ENCODE measurements at places on chromosomes 16 and 17.

GRCh38 chr17:1898332-1898731 is 68.5 kb downstream of the RPA1 start:
- no peak for DNase-seq

DNA sequence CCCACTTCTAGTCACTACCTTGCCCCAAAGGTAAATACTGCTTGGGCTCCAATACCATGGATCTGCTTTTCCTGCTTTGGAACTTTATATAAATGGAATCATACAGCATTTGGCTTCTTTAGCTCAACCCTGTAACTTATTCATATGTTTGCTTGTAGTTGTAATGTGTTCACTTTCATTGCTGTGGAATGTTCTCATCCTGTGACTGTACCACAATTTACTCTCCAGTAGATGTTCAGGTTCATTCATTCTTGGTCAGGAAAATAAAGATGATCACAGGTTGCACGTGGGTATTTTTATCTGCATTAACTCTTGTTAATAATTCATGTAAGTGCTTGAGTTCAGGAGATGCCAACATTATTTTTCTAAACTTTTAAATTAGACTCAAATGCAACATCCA is 6.7 kb upstream of the BEAN1 start:
- DNase-seq = no peak

- DNase-seq = no peak
Measured at GRCh38 chr17:15000661-15001060, 264.5 kb downstream of the PMP22 start.

DNA sequence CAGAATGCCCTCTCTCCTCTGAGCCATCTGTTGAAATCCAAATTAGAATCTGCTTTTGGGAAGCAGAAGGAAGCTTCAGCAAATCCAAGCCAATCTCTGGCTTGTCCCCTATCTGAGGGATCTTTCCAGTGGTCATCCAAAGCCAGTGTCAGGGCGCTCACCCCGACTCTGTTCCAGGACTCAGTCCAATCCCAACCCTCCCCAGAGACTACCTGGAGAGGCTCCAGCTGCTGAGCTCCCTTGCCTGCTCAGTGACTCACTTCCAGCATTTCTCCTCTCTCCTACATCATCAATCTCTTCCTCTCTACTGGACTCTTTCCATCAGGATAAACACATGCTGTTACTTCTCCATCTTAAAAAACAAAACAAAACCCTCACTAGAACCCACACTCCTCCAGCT is 2.4 kb downstream of the MATCAP1 start:
- no peak for DNase-seq

- no peak for DNase-seq
Measured at GRCh38 chr17:76262732-76263344, 2.3 kb upstream of the UBALD2 start.

DNA sequence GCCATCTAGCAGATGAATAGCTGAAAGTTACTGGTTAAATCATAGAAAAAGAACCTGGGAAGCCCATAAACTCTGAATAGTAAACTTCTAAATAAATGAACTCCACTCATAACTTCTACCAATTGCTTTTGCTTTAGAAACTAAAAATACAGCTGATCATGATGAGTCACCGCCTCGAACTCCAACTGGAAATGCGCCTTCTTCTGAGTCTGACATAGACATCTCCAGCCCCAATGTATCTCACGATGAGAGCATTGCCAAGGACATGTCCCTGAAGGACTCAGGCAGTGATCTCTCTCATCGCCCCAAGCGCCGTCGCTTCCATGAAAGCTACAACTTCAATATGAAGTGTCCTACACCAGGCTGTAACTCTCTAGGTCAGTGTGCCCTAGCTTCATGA is 9.7 kb downstream of the KAT7 start:
- DNase-seq = no peak

DNA sequence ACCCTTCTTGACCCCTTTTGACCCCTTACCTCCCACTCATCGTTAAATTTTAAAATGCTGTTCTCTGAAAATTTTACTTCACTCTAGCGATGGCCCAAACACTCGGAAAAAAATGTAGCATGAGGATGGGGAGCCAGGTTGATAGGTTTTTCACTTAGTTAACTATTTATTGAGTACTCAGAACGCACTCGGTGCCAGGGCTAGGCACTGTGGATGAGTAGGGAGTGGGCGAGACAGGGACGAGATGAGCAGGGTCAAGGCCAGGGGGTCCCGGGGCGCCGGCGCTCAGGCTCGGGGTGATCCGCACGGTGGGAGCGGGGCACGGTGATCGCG is 392 bp downstream of the ZSCAN32 start:
- no peak for DNase-seq

DNA sequence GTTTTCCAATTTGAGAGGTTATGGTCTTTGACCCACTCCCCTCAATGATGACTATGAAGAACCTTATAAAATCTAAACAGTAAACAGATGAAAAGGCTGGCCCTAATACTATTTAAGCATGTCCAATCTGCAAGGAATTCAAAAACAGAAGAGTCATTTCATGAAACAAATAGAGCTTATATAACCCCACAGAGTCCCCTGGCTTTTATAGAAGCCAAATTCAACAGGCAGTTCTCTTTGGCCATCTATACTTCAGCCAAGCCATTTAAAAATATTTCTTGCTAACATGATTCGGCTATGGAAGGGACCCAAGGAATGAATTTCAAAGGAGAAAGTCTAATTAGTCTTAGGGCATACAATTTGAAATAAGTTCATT is 43.4 kb downstream of the SPOP start:
- DNase-seq = no peak

- DNase-seq = no peak
Measured at GRCh38 chr17:71905376-71906031, 215.3 kb upstream of the SOX9 start.

GRCh38 chr17:181245-182049 is at the start of gene DOC2B:
TSS of gene DOC2B (minus strand) at chr17:181650. CDS start at chr17:181479, 171 bp downstream.
- DNase-seq = no peak

DNA sequence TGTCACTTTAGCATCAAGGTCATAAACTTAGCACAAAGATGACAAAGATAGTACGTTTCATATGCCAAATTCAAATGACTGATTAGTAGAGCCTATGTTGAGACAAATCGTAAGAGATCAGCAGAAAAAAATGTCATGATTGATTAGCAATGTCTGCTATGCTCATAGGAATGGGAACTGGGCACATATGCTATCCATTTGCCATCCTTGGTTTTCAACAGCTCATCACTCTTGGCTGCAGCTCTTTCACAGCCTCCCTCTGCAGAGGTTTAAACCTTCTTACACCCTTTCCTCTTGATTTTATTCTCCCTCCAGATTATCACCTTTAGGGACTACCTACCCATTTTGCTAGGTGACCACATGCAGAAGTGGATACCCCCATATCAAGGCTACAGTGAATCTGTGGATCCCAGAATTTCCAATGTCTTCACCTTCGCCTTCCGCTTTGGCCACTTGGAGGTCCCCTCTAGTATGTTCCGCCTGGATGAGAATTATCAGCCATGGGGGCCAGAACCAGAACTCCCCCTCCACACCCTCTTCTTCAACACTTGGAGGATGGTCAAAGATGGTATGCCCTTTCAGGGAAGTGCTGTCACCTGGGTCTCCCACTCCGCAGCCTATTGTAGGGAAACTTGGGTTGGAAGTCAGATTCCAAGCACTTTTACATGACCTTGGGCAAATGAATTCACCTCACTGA is 16.2 kb downstream of the MPO start:
- no peak for DNase-seq

GRCh38 chr16:27462200-27462845 is 60.3 kb downstream of the IL21R start:
- DNase-seq = no peak

DNA sequence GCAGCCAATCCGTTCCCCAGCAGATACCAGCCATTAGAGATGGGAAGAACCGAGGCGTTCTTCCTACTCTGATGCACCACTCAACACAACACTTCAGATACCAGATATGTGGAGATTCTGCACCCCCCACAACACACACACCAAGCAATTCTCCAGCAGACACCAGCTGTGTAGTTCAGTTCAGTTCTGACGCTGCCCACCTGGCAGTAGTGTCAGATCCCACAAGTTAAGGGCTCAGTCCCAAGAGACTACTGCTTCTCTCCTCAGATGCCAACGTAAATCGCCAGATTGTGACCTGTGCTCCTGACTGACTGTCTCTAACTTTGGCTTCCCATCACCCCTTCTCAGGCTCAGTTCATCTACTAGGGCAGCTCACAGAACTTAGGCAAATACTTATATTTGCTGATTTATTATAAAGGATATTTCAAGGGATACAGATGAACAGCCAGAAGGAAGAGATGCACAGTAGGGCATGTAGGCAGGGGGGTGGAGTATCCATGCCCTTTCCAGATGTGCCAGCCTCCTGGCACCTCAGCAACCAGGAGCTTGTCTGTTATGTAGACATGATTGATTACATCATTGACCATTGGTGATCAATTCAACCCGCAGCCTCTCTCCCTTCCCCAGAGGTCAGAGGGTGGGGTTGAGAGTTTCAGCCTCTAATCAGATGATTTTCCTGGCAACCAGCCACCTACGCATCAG is 110.6 kb downstream of the PRKCA start:
- no peak for DNase-seq

DNA sequence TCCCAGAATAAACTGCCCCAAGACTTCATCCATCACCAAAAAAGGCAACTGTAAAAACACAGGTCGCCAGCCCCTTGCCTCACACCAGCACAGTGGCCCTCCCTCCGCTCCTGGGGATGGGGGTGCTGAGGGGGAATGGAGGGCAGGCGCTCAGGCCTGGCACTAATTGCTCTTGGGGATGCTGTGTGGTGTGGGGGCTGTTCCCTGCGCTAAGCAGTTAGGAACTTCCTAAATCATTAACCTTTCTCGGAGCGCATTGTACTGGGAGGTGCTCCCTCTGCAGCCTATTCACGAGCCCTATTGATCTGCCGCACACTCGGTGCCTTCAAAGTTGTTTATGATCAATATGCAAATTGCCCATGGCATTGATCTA is 199.9 kb downstream of the ZFHX3 start:
- no peak for DNase-seq

DNA sequence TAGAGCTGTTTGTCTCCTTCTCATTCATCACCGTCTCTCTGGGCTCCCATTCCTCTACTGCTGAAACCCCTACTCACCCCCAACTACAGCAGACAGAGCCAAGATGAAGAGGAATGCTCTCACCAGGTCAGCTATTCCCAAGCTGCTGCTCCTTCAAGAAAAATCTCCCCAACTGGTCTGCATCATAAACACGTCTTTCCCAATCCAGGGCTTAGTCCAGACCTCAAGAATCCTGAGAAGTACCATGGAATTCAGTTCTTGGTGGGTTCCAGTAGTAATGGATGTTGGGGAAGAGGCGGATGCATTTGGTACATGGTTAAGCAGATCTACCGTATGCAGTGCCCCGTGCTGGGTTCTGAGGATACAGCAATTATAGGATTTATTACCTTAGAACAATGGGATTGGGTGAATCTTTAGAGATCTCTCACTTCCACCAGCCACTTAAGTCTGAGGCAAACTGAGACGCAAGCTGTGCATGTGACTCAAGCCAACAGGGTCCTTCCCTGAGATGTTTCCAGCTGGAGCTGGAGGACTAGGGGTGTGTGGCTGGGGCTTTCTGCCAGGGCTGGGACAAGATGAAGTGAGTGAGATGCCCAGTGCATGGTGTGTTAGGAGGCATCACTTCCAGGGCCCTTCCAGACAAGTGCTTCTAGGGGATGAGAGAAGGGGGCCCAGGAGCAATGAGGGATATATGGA is 232.7 kb upstream of the CDH5 start:
- DNase-seq = no peak

DNA sequence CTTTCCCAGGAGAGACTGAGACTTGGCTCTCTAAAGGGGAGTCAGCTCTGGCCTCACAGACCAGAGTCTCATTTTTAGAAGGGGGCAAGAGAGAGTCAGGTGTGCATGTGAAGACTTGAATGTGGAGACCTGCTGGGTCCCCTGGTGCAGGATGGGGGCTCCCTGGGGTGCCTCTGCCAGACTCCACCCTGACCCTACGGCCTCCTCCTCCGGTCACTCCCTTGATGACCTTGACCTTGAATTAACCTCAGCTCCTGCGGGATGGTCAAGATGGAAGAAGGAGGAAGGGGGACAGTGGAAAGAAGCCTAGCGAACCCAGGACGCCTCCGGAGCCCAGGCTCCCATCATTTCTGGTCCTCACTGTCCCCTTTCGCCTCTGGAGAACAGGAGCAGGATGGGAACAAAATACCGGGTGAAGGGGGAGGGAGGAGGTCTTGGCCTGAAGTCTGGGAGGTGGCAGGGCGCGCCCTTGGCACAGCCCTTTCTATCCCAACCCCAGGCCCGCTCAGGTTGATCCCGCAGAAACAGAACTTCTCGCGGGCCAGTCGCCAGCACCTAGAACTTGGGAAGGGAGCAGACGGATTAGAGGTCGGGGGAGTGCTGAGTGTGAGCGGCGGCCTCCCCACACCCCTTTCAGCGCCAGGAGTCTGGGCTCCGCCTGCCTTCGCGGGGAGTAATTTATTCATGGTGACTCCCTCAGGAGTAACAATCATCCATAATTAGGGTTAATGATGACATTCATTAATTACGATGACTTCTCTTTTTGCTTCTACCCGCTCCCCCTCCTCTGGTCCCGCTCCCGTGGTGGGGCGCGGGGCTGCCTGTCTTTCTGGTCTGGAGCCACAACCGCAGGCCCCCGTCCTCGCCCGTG is 1.6 kb downstream of the STAC2 start:
- no peak for DNase-seq

DNA sequence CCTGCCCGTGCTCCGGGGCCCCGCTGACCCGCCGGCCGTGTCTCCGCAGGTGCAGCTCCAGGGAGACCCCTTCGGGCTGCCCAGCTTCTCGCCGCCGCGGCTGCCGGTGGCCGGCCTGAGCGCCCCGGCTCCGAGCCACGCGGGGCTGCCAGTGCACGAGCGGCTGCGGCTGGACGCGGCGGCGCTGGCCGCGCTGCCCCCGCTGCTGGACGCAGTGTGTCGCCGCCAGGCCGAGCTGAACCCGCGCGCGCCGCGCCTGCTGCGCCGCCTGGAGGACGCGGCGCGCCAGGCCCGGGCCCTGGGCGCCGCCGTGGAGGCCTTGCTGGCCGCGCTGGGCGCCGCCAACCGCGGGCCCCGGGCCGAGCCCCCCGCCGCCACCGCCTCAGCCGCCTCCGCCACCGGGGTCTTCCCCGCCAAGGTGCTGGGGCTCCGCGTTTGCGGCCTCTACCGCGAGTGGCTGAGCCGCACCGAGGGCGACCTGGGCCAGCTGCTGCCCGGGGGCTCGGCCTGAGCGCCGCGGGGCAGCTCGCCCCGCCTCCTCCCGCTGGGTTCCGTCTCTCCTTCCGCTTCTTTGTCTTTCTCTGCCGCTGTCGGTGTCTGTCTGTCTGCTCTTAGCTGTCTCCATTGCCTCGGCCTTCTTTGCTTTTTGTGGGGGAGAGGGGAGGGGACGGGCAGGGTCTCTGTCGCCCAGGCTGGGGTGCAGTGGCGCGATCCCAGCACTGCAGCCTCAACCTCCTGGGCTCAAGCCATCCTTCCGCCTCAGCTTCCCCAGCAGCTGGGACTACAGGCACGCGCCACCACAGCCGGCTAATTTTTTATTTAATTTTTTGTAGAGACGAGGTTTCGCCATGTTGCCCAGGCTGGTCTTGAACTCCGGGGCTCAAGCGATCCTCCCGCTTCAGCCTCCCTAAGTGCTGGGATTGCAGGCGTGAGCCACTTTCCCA is 5.9 kb downstream of the CTF1 start:
- DNase-seq = no peak
